ENCODE measurements at places on chromosomes 11 and 22. TPM values are rescaled to one million over a fixed set of nuclear protein-coding genes. Genes with fewer than 3 reads are reported as not detected.
A peak's percentile ranks its signal among the peaks of the same experiment; 100 is the strongest.

Gene TCN2
- 23.1 TPM for polyA plus RNA-seq

DNA sequence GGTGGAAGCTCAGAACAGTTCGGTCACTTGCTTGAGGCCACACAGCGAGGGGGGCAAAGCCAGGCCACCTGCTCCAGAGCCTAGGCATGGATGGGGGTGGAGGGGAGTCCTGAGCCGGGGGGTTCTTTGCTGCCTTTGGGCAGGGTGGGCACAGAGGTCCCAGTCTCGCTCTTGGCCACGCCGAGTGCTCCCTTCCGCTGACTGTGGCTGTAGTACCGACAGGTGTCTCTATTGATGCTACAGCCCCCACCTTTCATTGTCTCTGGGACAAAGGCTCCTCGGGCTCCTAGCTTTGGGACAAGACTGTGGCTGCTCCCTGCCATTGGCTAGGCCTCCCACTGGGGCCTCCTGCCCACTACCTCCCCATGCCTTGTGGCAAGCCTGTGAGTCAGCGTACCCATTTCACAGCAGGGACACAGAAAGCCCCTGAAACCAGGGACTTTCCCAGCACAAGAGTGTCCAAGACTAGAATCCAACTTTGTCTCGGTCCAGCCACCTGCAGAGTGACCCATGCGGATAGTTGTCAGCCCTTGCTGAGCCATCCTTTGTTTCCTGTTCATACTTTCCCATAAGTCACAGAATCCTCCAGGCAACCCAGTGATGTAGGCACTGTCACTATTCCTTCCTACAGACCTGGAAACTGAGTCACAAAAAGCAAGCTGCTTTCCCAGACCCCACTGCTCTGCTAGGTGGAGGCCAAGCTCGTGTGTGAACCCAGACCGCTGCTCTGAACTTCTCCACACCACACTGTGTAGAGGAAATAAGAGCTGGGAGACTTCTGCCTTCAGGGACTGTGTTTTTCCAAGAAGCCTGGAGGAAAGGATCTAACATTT, 17.2 kb downstream of the MYEOV start:
- no peak for DNase-seq

Gene TPBGL
- polyA plus RNA-seq = 0.15 TPM

DNA sequence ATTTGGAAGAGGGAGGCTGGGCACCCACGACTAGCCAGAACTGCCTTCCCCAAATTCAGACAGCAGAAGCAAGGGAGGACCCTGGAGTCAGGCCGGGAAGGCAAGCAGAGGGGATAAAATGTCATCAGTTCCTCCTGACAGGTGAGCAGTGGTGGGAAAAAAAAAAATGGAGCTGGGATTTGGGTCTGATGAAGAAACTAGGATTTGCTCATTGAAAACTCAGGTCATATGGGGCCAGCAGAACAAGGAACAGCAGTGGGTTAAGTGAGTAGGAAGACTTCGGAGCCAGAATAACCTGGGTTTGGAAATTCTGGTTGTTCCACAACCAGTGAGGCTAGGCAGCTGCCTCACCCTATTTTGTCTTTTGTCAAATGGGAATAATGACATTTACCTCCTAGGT, 28.9 kb upstream of the DRD2 start:
- no peak for DNase-seq

DNA sequence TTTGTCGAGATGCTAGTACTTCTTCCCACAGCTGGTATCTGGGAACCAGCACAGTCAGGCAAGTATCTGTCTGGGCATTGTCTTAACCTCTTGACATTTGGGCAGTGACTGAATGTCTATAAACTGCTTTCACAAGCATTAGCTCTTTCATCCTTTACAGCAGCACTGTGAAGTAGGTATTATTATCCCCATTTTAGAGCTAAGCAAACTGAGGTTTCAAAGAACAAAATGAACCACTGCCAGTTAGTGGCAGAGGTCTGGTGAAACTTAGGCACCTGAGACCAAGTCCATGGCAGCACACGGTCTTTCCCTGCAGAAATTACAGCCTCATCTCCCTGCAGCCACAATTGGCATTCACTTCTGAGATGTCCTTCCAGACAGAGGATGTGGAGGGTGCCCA, 111.0 kb upstream of the TBCEL start:
- DNase-seq = no peak

DNA sequence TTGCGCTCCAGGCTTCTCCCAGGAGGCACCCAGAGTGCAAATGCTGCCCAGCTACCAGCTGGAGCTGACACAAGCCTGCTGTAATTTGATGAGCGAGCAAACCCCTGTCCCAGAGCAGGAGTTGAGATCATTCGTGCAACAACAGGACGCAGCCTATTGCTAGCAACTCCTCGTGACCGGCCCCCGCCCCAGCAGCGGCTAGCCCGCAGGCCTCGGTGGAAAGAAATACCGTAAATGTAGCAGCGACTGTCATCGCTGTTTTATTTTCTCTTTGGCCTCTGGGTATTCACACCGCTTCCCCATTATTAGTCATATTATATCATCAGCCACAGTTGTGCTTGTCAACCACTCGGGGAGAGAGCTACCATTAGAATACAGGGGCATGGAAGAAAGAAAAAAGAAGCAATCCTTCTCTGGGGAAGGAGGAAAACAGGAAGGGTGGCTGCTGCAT, 59.2 kb upstream of the ATXN10 start:
- no peak for DNase-seq

Gene PATE4
- polyA plus RNA-seq = not detected

GRCh38 chr11:108009497-108010370, 1.0 kb downstream of the CUL5 start:
- no peak for DNase-seq

DNA sequence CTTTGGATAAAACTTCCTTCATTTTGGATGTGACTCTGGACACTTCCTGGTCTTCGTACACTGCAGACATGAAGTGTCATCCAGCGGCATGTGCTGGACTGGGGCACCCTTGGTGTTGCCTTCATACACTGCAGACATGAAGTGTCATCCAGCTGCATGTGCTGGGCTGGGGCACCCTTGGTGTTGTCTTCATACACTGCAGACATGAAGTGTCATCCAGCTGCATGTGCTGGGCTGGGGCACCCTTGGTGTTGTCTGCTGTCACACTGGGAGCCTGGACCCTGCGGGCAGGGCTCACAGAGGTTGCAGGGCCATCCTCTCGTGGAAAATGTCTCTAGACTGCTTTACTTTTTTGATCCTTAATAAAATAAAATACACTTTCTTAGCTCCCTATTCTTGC, 771.4 kb downstream of the BRD1 start:
- no peak for DNase-seq

GRCh38 chr11:3154001-3154599, 11.0 kb downstream of the OSBPL5 start:
- peak; percentile 79 for DNase-seq

- DNase-seq = no peak
Observed at GRCh38 chr11:73467505-73467904, 91.3 kb downstream of the RELT start.

Gene OTOG
- polyA plus RNA-seq = not detected

DNA sequence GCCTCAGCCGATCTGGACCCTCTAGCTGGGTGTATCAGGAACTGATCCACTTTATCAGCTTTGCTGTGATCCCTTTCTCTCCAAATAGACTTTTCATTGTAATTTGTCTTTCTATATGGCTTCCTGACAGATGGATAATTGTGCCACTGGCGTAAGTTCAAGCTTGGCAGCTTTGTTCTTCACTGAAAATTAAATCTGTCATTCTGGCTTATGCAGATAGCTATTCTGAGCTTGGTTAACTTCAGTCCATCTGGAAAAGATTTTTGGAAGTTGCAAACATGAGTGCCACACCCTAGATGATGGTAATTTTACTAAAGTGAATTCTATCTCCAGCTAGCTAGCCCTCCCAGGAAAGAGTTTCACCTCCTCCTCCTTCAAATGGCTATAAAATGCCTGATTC, 8.1 kb downstream of the OR5A2 start:
- no peak for DNase-seq

Gene ST14
- polyA plus RNA-seq = 10.7 TPM

DNA sequence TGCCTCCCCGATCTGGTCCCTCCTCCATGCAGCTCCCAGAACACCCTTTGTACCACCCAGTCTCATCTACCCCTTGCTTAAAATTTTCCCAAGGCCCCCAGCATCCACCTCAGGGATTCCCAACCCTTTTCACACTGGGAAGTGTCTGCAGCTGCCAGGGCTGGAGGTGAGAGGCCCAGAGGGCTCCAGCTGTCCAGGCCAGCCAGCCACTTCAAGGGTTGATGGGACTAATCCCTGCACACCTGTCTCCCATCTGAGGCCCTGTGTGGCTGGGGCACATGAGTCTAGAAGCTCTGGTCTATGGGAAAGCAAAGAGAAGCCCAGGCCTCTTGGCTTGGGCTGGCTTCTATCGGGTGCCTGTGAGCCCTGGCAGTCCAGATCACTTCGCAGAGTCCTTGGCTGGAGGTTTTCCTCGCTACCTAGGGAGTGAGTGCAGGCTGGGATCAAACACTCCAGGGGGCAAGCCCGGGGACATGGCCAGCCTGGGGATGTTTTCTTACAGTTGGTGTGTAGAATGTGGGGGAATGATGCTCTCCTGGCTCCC, 41.1 kb upstream of the TPBGL start:
- no peak for DNase-seq

Gene LINC01488
- polyA plus RNA-seq = not detected

DNA sequence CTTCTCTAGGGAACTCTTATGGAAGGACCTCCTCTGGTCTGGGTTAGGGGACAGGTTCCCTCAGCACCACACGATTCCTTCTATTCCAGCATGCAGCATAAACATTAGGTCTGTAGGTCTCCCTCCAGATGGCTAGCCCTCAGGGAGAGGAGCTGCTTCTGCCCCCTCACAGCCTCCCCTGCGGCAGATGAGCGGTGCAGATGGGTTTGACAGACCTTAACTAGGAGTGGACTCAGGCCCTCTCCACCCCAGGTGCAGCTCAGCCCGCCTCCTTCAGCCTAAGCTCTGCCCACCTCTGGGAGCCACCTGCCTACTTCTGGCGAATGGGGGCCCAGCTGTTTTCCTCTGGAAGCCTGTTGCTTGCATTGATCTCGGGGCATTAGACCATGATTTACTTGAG, 55.7 kb upstream of the EIF3D start:
- DNase-seq = peak; percentile 60

Gene CASP12
- 0.54 TPM for polyA plus RNA-seq
